ENCODE measurements at places on chromosomes 16 and 17.

GRCh38 chr17:65978871-65979270 lies 213.1 kb downstream of the CEP112 start:
- DNase-seq, result no peak

- no peak for DNase-seq
These were observed at the start of gene IGFALS for GRCh38 chr16:1793578-1794220. Gene IGFALS, minus strand, starts transcription at chr16:1793705. Its CDS starts 53 bp downstream, at chr16:1793652.

GRCh38 chr17:49364119-49364518 lies 2.1 kb upstream of the ZNF652 start:
- no peak for DNase-seq

GRCh38 chr17:56653877-56654276 lies 60.4 kb downstream of the NOG start:
- DNase-seq, result no peak

DNA sequence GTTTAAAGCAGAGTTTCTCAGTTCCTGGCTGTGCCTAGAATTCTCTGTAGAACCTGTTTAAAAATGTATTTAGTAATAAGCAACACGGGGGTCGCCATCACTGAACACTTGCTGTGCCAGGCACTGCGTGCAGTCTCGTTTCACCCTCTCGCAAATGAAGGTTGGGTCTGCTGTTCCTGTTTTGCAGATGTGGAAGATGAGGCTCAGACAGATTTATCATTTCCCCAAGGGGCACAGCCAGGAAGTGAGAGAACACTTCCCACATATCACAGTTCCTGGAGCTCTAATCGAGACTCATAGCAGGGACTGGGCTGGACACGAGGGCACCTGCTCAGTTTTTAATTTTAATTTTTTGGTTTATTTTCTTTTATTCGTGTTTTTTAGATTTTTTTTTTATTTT lies 122.7 kb downstream of the ABCC6 start:
- no peak for DNase-seq

- DNase-seq, result no peak
These were observed 18.6 kb downstream of the TMEM98 start for GRCh38 chr17:32946375-32947135.

GRCh38 chr16:18950469-18951185 lies 24.4 kb upstream of the SMG1 start:
- no peak for DNase-seq

Data from NCI-H2081 treated with DMSO at 0.1 percent for 48 hours (cell line).